ENCODE measurements at places on chromosomes 3 and 15. TPM values are rescaled to one million over a fixed set of nuclear protein-coding genes. Genes with fewer than 3 reads are reported as not detected.

- no peak overlapping the region for H3K27ac ChIP-seq
- no peaks in the 10 kb centered on the region for H3K36me3 ChIP-seq
- no peaks in the 10 kb centered on the region for H3K27me3 ChIP-seq
- H3K4me1 ChIP-seq: no peaks in the 10 kb centered on the region
Observed at GRCh38 chr3:46604127-46604526, 8.2 kb upstream of the FAM240A start.

GRCh38 chr15:40762919-40763800 is 708 bp upstream of the GCHFR start:
- H3K4me3 ChIP-seq: peak overlapping the region; percentile 69
- H3K4me1 ChIP-seq: peaks cover 7% of the 10 kb centered on the region
- peak; percentile 84 for DNase-seq
- H3K36me3 ChIP-seq: no peaks in the 10 kb centered on the region
- no peaks in the 10 kb centered on the region for H3K27me3 ChIP-seq

DNA sequence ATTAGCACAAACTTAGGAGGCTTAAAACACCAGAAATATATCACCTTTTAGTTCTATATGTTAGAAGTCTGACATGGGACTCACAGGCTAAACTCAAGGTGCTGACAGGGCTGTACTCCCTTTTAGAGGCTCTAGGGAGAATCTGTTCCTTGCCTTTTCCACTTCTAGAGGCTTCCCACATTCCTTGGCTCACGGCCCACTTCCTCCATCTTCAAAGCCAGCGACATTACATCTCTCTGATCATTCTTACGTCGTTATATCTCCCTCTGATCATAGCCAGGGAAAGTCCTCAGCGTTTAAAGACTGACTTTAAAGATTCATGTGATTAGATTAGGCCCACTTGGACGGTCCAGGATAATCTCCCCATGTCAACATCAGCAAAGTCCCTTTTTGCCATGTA is 166.3 kb downstream of the GREM1 start:
- H3K36me3 ChIP-seq: no peaks in the 10 kb centered on the region
- no peak for DNase-seq
- no peaks in the 10 kb centered on the region for H3K27me3 ChIP-seq
- H3K27ac ChIP-seq: no peak overlapping the region
- no peak overlapping the region for H3K4me3 ChIP-seq
- H3K4me1 ChIP-seq: no peaks in the 10 kb centered on the region

DNA sequence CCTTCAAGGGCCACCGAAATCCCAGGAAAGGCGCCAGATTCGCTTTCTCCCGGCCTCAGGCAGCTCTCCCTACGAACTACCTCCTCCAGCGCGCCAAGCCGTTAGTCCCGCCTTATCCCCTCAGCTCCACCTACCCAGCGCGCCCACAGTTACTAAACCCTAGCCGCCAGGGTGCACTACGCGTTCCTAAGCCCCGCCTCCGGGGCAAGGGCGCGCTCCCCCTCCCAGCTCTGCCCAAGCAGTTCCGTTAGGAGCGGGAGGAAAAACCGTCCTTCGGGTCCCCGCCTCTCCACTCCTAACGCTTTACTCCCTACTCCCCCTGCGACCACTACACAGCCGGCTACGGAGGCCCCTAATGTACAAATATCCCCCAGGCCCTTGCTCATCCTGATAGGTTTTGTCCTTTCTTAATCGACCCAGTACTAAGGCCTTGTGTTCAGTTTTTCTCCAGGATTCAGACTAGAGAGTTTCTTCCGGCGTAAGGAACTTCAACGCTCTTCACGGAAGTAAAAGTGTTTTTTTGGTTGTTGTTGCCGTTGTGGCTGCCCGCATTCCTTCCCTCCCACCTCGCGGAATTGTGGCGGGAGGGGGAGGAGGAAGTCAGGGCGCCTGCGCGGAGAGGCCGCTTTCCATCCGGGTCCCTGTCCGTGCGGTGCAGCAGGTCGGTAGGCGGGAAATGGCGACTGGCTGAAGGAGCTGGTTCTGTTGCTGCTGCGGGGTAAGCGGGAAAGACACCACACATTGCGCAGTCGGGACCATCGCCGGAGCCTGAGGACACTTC is at the start of gene CTDSPL2:
Gene CTDSPL2, plus strand, starts transcription at position 655 of the 781 bp plus-strand sequence. CDS start 31,386 bp downstream, outside the sequence.
- no peaks in the 10 kb centered on the region for H3K36me3 ChIP-seq
- peak; percentile 98 for DNase-seq
- H3K27ac ChIP-seq: peak within 1 kb of the TSS; percentile 73
- H3K4me3 ChIP-seq: peak within 1 kb of the TSS; percentile 69
- no peaks in the 10 kb centered on the region for H3K27me3 ChIP-seq
- peaks cover 1% of the 10 kb centered on the region for H3K4me1 ChIP-seq

GRCh38 chr3:42743204-42743995 is 29.7 kb downstream of the CCDC13 start:
- no peaks in the 10 kb centered on the region for H3K36me3 ChIP-seq
- H3K27ac ChIP-seq: no peak overlapping the region
- no peak for DNase-seq
- H3K27me3 ChIP-seq: no peaks in the 10 kb centered on the region

DNA sequence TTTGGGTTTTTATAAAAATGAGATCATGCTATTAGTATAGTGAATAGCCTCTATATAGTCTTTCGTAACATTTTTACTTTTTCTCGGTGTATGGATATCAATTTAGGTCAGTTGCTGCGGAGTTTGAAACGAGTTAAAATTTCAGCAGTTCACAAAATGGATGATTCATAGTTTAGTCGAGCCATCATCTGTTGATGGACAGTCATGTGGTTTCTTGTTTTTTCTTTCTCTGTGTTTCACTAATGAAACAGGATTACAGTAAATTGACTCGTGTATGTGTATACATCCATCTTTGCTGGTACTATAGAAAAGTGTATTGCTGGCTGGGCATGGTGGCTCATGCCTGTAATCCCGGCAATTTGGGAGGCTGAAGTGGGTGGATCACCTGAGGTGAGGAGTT is 106.8 kb downstream of the IGF1R start:
- no peaks in the 10 kb centered on the region for H3K36me3 ChIP-seq
- H3K27me3 ChIP-seq: no peaks in the 10 kb centered on the region
- no peak overlapping the region for H3K27ac ChIP-seq
- H3K4me3 ChIP-seq: no peak overlapping the region
- no peak for DNase-seq
- H3K4me1 ChIP-seq: peaks cover 12% of the 10 kb centered on the region

DNA sequence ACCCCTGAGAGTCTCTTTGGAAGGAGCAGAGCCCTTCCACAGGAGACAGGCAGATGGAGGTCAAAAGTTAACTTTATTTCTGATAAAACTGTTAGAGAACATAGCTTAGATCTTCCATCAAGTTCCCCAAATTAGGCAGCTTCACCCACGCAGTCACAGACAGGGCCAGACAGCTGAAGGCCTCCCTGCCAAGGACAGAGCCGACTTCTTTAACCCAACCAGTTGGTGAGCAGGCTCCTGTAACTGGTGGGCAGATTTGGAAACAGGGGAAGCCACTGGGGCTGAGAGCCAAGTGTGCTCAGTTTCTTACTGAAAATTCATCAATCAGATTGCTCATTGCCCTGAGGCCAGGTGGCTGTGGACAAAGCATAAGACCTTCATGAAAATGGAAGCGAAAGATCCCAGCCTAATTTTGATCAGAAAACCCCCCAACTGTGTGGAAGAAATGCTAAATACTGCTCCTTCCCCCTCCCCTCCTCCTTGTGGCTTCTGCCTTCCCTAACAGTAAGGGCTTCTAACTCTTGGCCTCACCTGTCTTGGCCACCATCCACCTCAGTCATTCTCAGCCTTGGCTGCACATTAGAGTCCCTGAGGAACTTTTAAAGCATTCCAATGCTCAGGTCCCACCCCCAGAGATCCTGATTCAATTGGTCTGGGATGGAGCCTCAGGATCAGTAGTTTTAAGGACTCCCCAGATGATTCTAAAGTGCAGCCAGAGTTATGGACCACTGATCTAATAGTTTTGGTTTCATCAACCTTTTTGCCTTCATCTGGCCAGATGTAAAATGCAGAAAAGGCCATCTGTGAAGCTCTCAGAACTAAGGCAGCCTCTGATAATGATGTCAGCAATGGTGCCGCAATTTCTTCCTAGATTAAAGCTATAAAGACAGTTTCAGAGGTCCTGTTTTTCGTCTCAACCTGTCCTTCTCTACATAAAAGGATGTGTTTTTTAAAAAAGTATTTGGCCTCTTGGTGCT is 11.5 kb downstream of the CLRN1 start:
- H3K27ac ChIP-seq: no peak overlapping the region
- no peaks in the 10 kb centered on the region for H3K4me1 ChIP-seq
- DNase-seq: no peak
- no peaks in the 10 kb centered on the region for H3K36me3 ChIP-seq
- H3K27me3 ChIP-seq: no peaks in the 10 kb centered on the region
- H3K4me3 ChIP-seq: no peak overlapping the region

DNA sequence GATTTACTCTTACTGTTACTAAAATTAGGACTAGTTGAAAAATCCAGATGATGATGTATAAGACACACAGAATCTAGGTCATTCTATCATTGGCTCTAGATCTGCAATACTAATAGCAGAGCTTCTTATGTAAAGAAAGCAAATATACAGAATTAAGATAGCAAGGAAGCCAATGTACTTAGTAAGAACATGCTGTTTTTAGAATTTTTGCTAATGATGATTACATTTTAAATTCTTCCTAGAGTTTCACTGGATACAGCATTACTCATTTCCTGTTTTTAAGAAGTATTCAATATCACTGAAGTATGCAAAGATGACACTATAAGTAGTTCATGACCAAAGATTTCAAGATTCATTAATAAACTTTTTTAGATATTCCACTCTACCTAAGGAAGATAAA is 60.7 kb downstream of the CFAP20DC start:
- H3K36me3 ChIP-seq: no peaks in the 10 kb centered on the region
- no peak overlapping the region for H3K27ac ChIP-seq
- H3K4me3 ChIP-seq: no peak overlapping the region
- no peaks in the 10 kb centered on the region for H3K27me3 ChIP-seq
- no peak for DNase-seq
- no peaks in the 10 kb centered on the region for H3K4me1 ChIP-seq

DNA sequence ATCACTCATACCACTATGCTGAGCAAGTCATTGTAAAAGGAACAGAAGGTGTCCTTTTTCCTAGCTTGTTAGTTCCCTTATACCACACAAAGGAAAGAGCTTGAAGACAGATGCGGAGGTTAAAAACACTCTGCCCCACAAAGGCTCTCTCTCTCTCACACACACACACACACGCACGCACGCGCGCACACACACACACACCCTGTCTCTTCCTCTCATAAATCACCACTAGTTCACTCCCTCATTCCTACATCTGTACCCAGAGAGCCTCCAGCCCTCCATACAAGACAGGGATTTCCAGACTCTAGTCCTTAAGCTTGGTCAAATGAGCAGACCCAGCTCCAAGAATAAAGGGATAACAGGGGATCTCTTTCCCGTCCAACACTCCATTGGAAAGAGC is 120.1 kb upstream of the THBS1 start:
- no peaks in the 10 kb centered on the region for H3K36me3 ChIP-seq
- H3K27ac ChIP-seq: no peak overlapping the region
- H3K27me3 ChIP-seq: no peaks in the 10 kb centered on the region
- H3K4me3 ChIP-seq: no peak overlapping the region
- DNase-seq: no peak

DNA sequence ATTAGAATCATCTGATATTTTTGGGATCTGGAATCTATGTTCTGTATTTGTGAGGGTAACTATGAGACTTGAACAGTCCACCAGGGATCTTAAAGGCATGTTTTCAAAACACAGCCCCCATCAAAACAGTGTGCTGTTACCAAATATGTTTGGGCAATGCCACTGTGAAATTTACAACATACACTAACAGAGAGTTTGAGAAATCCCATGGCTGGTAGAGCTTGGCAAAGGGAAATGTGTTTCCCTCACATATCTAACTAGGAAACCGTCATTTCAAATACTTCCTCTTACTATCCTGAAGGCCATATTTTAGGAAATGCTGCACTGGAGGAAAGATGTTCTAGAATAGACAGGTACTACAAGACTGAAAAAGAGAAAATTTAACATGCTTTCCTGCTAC is 607.4 kb downstream of the FHIT start:
- no peaks in the 10 kb centered on the region for H3K36me3 ChIP-seq
- no peaks in the 10 kb centered on the region for H3K4me1 ChIP-seq
- H3K27me3 ChIP-seq: no peaks in the 10 kb centered on the region

- no peaks in the 10 kb centered on the region for H3K27me3 ChIP-seq
- no peak for DNase-seq
- no peak overlapping the region for H3K4me3 ChIP-seq
- H3K36me3 ChIP-seq: no peaks in the 10 kb centered on the region
Observed at GRCh38 chr3:131406274-131406673, 24.7 kb downstream of the NUDT16 start.

Gene RTF1
- 22.2 TPM for total RNA-seq

Gene TADA3
- 77.9 TPM for total RNA-seq

Measured in ovary (tissue), 10 donors.